ENCODE measurements at places on chromosomes 7 and 10.

DNA sequence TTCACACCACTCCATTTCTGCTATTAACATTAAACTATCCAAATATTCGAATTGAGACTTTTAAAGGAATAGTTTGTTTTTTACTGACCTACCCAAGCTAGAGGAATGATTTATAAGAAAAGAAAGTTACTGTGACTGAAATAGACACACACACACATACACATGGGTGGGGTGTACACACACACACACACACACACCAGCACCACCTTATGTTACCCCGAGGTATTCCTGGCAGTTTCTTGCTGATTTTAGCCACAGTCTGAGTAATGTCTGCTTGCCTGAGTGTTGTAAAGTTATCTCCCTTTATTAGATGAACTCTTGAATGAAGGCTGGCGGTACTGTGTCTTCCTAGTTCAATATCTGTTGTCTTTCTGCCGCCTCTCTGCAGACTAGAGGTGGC, 91.3 kb upstream of the PRKG1 start:
- no peaks in the 10 kb centered on the region for H3K36me3 ChIP-seq
- DNase-seq = no peak
- H3K27me3 ChIP-seq = peaks cover 4% of the 10 kb centered on the region
- no peaks in the 10 kb centered on the region for H3K4me1 ChIP-seq
- H3K27ac ChIP-seq = no peak overlapping the region
- no peak overlapping the region for H3K4me3 ChIP-seq

DNA sequence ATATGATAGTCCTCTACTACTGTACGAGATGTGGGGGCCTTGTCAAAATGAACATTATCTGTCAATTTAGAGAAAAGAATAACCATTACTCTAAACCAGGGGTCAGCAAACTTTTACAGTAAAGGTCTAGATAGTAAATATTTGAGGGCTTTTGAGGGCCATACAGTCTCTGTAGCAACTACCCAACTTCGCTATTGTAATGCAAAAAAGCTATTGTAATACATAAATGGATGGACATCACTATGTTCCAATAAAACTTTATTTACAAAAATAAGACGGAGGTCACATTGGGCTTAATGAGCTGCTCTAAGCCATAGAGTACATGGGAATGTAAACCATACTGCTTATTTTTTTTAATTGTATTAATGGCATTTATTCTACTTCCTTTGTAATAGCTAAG, 477.8 kb upstream of the GALNT17 start:
- no peaks in the 10 kb centered on the region for H3K27me3 ChIP-seq
- H3K36me3 ChIP-seq = peaks cover 7% of the 10 kb centered on the region

- H3K27me3 ChIP-seq = no peaks in the 10 kb centered on the region
- H3K27ac ChIP-seq = no peak overlapping the region
- no peak for DNase-seq
- H3K36me3 ChIP-seq = no peaks in the 10 kb centered on the region
Observed at GRCh38 chr10:21953585-21954057, 49.9 kb downstream of the DNAJC1 start.

DNA sequence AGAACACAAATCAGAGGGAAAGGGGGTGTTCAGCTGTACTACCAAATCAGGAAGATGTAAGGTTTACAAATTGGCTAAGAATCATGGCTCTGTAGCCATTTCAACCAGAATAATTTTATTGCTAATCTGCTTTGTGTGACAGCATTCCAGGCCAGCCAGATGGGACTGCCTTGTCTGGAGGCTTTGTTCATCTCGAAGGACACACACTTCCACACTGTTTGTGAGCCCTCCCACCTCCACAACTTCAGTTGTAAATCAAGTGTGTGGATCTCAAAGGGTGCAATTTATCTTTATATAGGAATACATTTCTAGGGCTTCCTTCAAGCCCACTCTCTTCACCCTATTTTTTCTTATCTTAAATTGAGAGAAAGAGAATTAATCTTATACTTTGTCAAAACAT, 6.9 kb upstream of the OIT3 start:
- peaks cover 6% of the 10 kb centered on the region for H3K4me1 ChIP-seq
- peaks cover 4% of the 10 kb centered on the region for H3K27me3 ChIP-seq
- no peak overlapping the region for H3K27ac ChIP-seq

DNA sequence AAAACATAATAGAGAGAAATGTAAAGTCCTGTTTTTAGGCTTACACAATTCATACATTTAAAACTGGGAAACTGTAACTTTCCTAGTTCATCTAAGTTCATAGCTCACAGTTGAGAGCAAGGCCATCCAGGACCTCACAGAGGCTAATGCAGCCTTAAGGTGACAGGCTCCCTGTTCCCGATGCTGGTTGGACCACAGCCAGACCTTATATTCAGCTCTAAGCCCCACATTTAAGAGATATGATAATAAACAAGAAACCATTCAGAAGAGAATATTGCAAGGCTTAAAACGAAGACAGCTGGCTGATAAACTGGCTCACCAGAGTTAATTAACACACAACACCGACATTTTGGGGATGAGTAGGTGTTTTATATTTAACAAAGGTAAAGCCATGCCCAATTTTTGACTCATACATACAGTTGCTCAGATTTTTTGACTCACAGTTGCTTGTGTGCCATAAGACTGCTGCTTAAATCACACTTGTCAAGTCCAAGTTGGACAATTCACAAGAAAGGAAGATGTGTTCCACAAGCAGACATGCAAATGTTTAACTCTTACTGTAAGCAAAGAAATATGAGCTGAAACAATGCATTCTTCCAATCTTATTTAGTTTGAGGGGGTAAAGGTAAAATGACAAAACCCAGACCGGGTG, 41.1 kb upstream of the TMEM213 start:
- H3K27me3 ChIP-seq = peaks cover 2% of the 10 kb centered on the region
- no peak for DNase-seq
- no peaks in the 10 kb centered on the region for H3K36me3 ChIP-seq
- no peak overlapping the region for H3K27ac ChIP-seq

DNA sequence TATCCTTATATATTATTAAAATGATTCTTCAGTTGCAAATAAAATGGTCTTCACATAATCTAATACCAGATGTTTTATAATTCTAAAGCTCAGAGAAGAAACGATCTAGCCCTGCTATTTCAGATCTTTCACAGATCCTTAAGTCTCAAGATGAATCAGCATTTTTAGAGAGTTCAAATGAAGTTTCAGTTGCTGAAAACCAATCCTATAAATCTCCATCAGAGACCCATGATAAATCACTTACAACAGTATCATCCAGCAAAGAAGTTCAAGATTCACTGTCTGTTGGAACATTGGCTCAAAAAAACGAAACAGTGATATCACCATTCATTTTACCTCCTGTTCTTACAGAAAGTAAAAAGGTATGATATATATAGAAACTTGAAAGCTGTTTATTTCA, 137.0 kb downstream of the CCDC7 start:
- no peaks in the 10 kb centered on the region for H3K27me3 ChIP-seq
- H3K4me1 ChIP-seq = no peaks in the 10 kb centered on the region
- no peak overlapping the region for H3K27ac ChIP-seq
- DNase-seq = no peak

DNA sequence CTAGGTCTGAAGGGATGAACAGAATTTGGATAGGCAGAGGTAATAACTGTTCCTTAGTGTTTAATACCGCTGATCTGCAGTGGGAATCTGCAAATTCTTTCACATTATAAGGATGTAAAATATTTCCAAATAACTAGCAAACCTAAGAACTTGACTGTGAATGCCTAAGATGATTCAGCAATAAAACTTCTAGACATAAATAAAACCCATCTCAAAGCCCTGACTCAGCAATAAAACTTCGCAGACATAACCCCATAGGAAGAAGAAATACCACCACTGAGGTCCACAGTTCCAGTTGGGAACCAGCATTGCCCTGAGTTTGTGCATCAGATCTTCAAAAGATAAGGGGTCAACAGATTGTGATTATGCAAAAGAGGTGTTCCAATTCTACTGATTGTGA, 354.2 kb downstream of the GFRA1 start:
- no peaks in the 10 kb centered on the region for H3K27me3 ChIP-seq
- no peaks in the 10 kb centered on the region for H3K36me3 ChIP-seq
- H3K27ac ChIP-seq = no peak overlapping the region
- H3K4me3 ChIP-seq = no peak overlapping the region

DNA sequence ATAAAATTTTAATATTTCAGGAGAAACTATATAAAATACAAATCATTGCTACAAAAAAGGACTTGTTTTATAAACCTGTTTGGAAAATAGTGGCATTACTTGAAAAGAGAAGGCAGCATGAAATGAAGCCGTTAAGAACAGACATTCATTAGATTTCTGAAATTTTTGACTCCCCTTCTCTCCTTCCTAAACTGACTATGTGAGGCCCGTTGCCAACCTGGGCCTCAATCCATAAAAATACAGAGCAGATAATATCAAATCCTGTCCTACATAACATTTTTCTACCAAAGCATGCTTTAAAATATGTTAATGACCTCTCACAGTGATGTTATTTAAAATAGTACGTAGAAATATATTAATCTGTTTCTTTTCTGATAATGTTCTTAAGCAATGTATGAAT, 34.5 kb upstream of the ING3 start:
- H3K36me3 ChIP-seq = no peaks in the 10 kb centered on the region
- H3K27me3 ChIP-seq = peaks cover 2% of the 10 kb centered on the region
- no peak for DNase-seq
- H3K4me3 ChIP-seq = no peak overlapping the region
- no peak overlapping the region for H3K27ac ChIP-seq
- H3K4me1 ChIP-seq = no peaks in the 10 kb centered on the region

DNA sequence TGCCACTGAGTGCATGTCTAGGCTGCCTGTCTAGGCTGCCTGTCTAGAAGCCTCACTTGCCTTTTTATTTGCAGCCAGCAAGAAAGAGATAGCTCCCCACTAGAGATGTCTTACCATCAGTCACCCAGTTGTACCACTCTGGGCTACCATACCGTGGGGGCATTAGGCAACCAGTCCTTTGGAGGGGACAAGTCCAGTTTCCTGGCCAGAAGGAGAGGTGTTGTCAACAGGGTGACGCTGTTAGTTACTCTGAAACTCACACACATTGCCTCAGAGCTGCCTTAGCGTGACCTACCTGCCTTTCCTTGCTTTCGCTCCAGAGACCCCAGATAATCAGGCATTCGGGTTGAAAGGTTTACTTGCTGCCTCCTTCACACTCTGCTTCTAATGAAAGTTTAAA, 155.4 kb downstream of the CELF2 start:
- no peaks in the 10 kb centered on the region for H3K27me3 ChIP-seq
- no peak for DNase-seq
- H3K36me3 ChIP-seq = peaks cover 9% of the 10 kb centered on the region
- no peak overlapping the region for H3K27ac ChIP-seq
- H3K4me1 ChIP-seq = peaks cover 42% of the 10 kb centered on the region

- no peak for DNase-seq
- peaks cover 2% of the 10 kb centered on the region for H3K27me3 ChIP-seq
- no peak overlapping the region for H3K27ac ChIP-seq
- no peaks in the 10 kb centered on the region for H3K36me3 ChIP-seq
- peaks cover 6% of the 10 kb centered on the region for H3K4me1 ChIP-seq
Observed at GRCh38 chr10:128029731-128030369, 96.4 kb downstream of the MKI67 start.

- H3K36me3 ChIP-seq = peaks cover 32% of the 10 kb centered on the region
- peak overlapping the region; percentile 98 for H3K27ac ChIP-seq
- H3K4me3 ChIP-seq = peak overlapping the region; percentile 34
- DNase-seq = no peak
- H3K27me3 ChIP-seq = no peaks in the 10 kb centered on the region
- H3K4me1 ChIP-seq = peaks cover 46% of the 10 kb centered on the region
Observed at GRCh38 chr10:96646751-96647166, 59.9 kb upstream of the TM9SF3 start.

DNA sequence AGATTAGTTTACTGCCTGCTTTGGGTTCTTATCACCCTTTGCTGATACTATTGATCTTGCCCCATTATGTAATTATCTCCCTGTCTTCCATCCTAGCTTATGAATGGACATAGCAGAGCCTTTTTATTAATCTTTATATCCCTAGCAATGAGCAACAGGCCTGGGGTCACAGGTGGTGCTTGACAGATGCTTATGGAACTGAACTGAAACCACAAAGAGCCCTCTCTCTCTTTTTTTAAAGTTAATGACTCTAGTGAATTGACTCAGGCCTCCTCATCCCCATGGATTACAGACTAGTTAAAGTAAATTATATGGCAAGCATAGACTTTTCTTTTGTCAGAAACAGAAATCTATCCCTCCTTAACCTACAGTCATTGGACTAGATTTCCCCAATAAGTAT, 265.2 kb downstream of the PHTF2 start:
- H3K4me1 ChIP-seq = peaks cover 2% of the 10 kb centered on the region
- no peak for DNase-seq
- peaks cover 24% of the 10 kb centered on the region for H3K27me3 ChIP-seq
- no peak overlapping the region for H3K4me3 ChIP-seq
- no peak overlapping the region for H3K27ac ChIP-seq

DNA sequence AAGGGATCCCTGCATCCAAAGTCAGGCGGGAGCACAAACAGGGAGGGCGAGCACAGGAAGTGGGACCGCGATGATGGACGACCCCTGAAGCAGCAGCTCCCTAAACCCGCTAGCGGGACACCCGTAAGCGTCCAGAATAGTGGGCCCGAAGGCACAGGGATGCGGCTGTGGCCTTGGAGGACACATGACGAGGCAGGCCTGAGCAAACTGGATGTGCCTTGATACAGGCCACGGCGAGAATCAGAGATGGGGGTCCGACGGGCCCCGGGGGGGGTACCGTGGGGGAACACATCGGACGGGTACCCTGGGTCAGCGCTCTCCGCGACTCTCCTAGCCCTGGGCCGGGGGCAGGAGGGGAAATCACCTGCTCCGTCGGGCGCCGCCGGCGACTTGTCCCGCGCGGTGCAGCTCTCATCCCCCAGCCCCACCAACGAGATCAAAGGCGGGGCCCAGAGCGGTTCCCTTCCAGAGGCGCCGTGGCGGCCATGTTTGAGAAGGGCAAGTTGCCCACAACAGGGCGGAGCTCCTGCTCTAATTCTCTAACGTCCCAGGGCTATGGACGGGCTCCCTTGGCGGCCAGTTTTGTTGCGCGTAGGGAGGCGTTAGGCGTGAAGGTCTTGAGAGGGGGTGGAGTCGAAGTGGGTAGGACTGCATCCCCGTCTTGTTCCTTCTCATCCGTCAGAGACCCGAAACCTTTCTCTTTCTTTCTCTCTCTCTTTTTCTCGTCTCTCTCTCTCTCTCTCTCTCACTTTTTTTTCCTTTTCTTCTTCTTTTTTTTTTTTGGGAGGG, at the start of gene CUEDC2:
Gene CUEDC2 (minus strand): TSS at position 413 of the 789 bp plus-strand sequence. CDS start 7,386 bp downstream, outside the sequence.
- H3K36me3 ChIP-seq = peaks cover 3% of the 10 kb centered on the region
- peaks cover 21% of the 10 kb centered on the region for H3K4me1 ChIP-seq
- peak within 1 kb of the TSS; percentile 84 for H3K27ac ChIP-seq
- peak; percentile 93 for DNase-seq
- H3K4me3 ChIP-seq = peak within 1 kb of the TSS; percentile 94
- H3K27me3 ChIP-seq = peaks cover 1% of the 10 kb centered on the region

GRCh38 chr10:972763-973162, 15.5 kb upstream of the GTPBP4 start:
- H3K36me3 ChIP-seq = peaks cover 8% of the 10 kb centered on the region
- H3K27me3 ChIP-seq = peaks cover 10% of the 10 kb centered on the region
- no peak for DNase-seq

- H3K4me3 ChIP-seq = no peak overlapping the region
- H3K27ac ChIP-seq = no peak overlapping the region
- H3K36me3 ChIP-seq = no peaks in the 10 kb centered on the region
- H3K4me1 ChIP-seq = no peaks in the 10 kb centered on the region
- DNase-seq = no peak
Observed at GRCh38 chr10:91036807-91037411, 116.0 kb upstream of the ANKRD1 start.

- H3K4me1 ChIP-seq = no peaks in the 10 kb centered on the region
- H3K36me3 ChIP-seq = peaks cover 9% of the 10 kb centered on the region
- no peak overlapping the region for H3K4me3 ChIP-seq
- no peak for DNase-seq
- H3K27ac ChIP-seq = no peak overlapping the region
Observed at GRCh38 chr7:87361320-87361719, 15.9 kb downstream of the CROT start.

All from memory B cell (primary cell).